ENCODE measurements at places on chromosomes 2 and 18. TPM values are rescaled to one million over a fixed set of nuclear protein-coding genes. Genes with fewer than 3 reads are reported as not detected.

The LOXHD1 gene
- 0.29 TPM for polyA plus RNA-seq

The ACKR3 gene
- 14.9 TPM for polyA plus RNA-seq

The SAP130 gene
- 32.3 TPM for polyA plus RNA-seq

The TMEM182 gene
- polyA plus RNA-seq: 8.7 TPM

The VWA3B gene
- 5.9 TPM for polyA plus RNA-seq

The MARCHF4 gene
- 40.1 TPM for polyA plus RNA-seq

The MAPRE2 gene
- polyA plus RNA-seq: 203 TPM

The RBBP8 gene
- polyA plus RNA-seq: 16.2 TPM
